ENCODE measurements at places on chromosomes 5 and 9.

DNA sequence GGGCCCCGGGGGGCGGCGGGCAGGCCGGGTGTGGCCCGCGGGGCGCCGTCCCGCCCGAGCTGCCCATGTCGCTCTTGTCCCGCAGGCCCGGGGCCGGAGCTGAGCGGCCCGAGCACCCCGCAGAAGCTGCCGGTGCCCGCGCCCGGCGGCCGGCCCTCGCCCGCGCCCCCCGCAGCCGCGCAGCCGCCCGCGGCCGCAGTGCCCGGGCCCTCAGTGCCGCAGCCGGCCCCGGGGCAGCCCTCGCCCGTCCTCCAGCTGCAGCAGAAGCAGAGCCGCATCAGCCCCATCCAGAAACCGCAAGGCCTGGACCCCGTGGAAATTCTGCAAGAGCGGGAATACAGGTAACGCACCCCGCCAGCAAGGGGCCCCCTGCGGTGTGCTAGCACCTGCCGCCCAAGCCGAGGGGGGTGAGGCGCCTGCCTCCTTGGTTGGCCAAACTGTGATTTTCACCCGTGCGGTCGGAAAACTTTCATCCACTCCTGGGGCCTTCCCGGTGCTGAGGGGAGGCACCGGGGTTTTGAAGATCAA is 32.1 kb downstream of the SMARCA2 start:
- DNase-seq: no peak

DNA sequence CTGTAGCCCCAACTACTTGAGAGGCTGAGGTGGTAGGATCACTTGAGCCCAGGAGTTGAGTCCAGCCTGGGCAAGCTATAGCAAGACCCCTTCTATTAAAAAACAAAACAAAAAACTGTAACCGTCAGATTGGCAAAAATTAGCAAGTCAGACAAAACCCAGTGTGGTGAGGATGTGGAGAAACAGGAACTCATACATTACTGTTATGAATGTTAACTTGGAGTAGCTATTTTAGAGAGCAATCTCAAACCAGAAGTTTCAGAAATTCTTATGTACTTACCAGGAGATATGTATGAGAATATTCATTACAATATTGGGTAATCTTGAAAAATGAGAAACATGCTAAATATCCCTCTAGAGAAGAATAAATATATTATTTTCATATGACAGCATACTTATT is 120.3 kb downstream of the INVS start:
- no peak for DNase-seq

DNA sequence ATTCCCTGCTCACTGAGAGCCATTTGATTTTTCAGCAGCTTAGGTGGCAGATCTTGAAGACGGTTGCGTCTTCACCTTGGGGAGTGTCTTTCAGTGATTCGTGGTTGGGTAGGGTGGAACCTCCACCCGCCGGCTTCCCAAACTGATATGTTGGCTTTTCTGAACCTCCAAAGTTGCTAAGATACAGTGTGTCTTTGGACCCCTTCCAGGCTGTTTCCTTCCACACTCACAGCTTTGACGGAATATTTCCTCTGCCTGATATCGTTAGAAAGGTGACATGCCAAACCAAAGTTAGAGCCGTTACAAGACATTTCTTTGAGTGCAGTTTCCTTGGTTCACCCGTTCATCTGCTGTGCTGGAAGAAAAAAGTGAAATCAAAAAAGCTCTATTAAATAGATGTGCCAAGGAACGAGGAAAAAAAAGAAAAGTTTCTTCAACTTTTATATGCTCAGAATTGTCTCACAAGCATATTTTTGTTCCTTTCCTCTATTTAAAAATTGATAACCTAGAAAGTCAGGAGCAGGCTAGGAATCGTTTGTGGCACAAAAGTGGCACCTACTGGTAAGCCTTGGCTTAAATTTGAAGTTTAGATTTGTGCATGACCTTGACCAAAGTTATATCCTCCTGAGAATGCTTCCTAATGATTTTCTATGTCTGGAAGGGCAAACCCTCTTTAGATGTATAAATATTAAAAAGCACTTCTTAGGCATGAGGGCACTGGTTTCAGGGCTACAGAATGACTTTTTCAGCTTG is 270.7 kb upstream of the WWC1 start:
- no peak for DNase-seq

DNA sequence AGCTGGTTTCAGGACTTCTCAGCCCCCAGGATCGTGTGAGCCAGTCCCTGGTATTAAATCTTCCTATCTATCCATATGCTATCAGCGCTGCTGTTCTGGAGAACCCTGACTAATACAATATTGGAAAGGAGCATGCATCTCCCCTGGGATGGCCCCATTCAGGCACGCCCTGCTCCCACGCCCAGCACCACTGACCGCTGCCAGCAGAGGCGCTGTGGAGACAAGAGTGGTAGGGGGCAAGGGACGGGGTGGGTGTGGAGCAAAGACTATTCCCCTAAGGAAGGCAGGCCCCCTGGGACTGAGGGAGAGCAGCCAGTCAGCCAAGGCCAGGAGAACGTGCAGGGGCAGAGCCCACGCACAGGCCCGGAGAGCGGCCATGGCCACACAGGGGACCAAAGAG is 116.0 kb downstream of the VAV2 start:
- DNase-seq: no peak

DNA sequence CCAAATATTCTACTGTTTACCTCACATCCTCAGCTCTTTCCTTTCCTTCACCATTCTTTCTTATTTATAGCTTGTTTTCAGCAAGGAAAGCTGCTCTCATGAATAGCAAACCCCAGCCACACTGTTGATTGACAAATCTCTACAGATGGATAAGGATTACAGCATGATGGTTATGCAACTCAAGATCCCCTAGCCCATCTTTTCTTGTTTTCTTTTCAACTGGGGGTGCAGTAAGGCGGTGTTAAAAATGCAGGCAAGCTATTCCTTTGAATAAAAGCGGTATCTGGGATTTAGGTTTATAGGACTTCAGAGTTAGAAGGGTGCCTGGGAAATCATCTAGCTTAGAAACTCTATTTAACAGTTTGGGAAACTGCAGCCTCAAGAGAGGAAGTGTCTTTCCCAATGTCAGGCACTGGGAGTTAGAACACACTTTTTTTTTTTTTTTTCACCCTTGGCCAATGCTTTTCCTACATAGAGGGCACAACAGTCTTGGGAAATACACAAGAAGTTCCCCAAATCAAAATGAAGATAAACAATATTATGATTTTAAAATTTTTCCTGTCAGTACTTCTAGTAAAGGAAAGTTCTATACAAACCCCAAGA is 2.6 kb downstream of the SPARC start:
- no peak for DNase-seq

GRCh38 chr5:127846884-127847283 is 143.7 kb downstream of the CCDC192 start:
- DNase-seq: no peak

DNA sequence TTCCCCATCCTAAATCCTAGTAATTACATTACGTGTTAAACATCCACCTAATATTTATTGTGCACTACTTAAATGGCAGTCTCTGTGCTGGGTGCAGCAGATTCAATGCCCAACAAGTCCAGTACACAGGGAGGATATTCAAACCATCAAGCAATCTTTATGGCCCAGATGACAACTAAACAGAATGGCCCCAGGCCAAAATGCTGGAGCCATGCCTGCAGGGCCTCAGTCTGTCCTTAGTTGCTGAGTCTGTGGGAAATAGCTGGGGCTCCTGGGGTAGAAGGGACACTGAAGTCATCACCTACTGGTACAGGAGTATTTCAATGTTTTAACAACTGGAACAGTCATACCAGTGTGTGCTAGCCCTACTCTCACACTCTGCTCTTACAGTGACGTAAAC is 153.5 kb downstream of the ZNF608 start:
- no peak for DNase-seq
